Astrocyte of the spinal cord (primary cell): ENCODE measurements at places on chromosomes 11 and 22.

DNA sequence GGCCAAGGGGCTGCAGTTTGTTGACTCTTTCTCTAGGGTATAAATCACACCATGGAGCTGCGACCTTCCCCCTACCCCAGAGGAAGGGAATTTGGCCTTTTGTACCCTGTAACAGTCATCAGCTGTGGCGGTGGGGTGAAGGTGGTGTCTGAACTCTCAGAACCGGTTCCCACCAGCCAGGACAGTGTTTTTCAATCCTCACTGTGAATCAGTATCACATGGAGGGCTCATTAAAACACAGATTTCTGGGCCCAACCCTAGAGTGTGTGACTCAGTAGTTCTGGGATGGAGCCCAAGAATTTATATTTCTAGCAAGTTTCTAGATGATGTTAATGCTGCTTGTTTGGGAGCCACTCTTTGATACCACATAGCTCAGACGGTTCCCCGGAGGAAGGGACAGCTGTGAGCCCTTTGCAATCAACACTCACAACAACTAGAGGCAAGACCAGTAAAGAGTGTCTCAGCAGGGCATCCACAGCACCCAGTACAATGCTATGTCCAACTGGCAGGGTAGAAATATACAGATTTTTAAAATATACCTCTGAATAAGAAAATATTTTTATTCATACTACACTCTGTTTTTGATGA lies 43.9 kb upstream of the FAT3 start:
- DNase-seq: peak; percentile 87

DNA sequence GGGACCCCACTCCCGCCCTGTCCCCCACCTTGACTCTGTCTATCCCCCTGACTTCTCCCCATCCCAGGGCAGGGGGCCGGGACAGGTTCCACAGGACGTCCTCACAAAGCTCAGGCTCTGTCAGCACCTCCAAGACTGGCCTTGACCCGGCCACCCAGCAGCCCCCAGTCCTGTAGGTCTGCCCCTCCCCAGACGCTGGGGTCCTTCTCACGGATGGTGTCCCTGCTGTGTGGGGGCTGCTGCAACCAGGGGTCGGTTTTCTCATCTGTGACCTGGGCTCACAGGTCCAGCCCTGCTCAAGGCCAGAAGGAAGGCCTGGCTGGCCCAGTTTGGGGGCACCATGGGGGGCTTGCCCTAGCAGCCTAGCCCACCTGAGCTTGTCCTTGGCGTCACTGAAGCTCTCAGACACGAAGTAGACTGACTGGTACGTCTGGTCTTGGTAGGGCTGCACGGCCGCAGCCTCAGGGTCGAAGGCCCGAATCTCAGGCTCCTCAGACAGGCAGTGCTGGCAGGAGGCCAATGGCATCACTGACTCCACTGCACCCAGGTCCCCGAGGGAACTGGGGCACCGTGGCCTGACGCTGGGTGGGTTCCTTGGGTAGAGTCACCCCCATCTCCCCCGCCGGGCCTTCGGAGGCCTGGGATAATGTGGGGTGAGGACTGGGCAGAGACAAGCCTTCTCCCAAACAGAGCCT lies 4.0 kb upstream of the INS start:
- no peak for DNase-seq

- DNase-seq: no peak
Measured at GRCh38 chr11:34284811-34285481, 72.9 kb downstream of the ABTB2 start.

GRCh38 chr11:70519117-70519516 lies 120.8 kb downstream of the CTTN start:
- no peak for DNase-seq

DNA sequence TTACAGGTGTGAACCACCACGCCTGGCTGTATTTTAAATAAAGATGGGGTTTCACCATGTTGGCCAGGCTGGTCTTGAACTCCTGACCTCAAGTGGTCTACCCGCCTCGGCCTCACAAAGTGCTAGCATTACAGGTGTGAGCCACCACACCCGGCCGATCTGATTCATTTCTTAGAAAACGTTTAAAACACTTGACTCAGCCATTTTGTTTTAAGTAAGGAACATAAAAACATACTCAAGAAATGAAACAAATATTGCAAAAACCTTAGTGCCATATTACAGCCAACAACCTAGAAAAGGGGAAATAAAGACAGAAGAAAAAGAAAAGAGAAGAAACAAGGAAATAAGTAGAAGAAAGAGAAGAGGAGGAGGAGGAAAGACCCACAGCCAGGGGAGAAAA lies 17.4 kb downstream of the LRFN4 start:
- DNase-seq: no peak
